ENCODE measurements at places on chromosomes 7 and 10.

GRCh38 chr10:75410132-75411005 is 8.8 kb upstream of the ZNF503 start:
- no peak for DNase-seq

DNA sequence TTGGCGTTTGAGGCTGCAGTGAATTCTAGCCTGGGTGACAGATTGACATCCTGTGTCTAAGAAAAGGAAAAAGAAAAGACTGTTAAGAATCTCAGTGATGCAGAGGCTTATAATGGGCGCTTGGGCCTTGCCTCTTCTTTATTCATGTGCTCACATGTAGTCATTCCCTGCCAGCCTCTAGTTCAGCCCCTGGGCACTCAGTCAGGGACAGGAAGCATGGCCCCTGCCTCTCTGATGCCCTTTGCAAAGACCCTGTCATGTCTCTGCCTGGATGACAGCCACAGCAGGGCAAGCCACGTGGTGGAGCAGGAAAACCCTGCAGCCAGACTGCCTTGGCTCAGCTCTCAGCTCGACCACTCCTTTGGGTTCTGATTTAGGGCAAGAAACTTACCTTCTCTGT is 368.9 kb downstream of the RPS24 start:
- DNase-seq, result no peak

- DNase-seq, result no peak
Observed at GRCh38 chr10:71218651-71219050, 6.3 kb downstream of the UNC5B start.

GRCh38 chr7:137747359-137748031 is 99.3 kb downstream of the DGKI start:
- DNase-seq, result no peak

- peak; percentile 33 for DNase-seq
Observed at GRCh38 chr10:119449760-119450461, 92.6 kb downstream of the RGS10 start.

DNA sequence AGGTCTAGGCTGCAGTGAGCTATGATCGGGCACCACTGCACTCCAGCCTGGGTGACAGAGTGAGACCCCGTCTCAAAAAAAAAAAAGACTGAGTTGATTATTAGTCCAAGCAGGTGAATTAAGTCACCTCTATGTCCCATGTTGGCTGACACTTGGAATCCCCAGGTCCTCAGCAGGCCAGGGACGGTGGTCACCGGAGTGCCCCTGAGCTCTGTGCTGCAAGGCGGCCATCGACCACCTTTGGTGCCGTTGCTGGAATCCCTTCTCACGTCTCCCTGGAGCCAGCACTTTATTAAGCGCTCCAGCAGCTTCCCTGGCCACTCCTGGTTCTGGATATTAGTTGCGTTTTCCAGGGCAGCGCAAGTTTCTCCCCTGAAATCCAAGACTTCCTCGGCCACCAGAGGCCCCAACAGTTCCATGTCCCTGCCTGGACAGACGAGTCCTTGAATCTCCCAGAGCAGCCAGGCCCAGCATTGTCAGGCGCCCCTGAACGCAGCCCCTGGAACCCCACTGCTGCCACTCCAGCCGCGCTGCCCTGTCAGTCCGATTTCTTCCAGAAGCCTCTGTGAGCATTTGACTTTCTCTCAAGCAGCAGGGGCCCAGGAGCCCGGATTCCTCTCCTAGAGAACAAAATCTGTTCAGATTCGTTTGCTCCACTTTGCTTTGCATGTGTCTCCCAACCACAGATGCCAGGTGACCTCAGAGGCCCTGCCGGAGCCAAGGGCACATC is 38.4 kb upstream of the FOXL3 start:
- DNase-seq, result no peak

DNA sequence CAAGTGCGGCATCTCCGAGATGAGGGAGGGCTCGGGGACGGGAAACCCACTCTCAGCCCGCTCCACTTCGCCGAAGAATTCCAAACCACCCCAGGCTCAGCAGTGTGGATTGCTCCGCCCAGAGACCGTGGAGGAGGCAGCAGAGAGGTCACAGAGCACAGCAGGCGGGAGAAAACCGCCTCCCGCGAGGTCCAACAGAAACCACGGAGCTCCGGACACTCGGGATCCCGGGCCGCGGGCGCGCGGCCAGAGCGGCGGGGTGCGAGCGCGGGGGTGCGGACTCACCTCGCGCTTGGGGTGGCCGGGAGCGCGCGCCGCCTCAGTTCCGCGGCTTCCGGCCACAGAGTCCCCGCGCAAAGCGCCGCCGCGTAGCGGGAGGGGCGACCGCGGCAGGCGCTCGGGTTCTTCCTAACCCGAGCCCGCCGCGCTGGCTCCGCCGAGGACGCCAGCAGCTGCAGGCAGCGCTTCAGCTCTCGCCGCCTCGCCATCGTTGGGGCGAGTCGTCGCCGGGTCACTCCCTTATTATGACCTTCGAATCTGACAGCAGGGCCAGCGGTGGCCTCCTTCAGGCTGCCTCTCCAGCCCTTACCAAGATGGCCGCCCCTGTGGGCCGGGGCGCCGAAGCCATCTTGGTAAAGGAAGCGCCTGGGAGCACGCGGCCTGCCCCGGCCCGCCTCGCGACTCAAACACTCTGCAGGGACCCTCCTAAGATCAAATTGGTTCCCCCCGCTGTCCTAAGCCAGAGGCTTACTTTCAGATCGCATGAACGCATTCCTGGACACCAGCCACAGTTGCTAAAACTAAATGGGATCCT is at the start of gene NAPEPLD:
Gene NAPEPLD (minus strand): TSS at position 106 of the 814 bp plus-strand sequence. CDS start 20,323 bp downstream, outside the sequence.
- peak; percentile 93 for DNase-seq

GRCh38 chr10:1270906-1271305 is 214.7 kb downstream of the WDR37 start:
- no peak for DNase-seq

GRCh38 chr10:132927824-132928223 is 14.5 kb downstream of the CFAP46 start:
- DNase-seq, result no peak

GRCh38 chr7:137025469-137026175 is 157.2 kb downstream of the CHRM2 start:
- DNase-seq, result no peak

DNA sequence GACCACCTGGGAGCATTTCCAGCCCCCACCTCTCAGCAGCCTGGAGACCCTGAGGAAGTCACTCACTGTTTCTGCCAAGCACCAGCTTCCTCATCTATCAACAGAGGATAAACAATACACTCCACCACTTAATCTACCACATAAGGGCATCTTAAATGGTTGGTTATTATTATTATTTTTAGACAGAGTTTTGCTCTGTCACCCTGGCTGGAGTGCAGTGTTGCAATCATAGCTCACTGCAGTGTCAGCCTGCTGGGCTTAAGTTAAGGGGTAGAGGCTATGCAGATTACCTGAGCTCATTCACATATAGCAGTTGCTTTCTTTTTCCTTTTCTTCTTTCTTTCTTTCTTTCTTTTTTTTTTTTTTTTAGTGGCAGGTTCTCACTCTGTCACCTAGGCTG is 59.5 kb upstream of the ELN start:
- no peak for DNase-seq

DNA sequence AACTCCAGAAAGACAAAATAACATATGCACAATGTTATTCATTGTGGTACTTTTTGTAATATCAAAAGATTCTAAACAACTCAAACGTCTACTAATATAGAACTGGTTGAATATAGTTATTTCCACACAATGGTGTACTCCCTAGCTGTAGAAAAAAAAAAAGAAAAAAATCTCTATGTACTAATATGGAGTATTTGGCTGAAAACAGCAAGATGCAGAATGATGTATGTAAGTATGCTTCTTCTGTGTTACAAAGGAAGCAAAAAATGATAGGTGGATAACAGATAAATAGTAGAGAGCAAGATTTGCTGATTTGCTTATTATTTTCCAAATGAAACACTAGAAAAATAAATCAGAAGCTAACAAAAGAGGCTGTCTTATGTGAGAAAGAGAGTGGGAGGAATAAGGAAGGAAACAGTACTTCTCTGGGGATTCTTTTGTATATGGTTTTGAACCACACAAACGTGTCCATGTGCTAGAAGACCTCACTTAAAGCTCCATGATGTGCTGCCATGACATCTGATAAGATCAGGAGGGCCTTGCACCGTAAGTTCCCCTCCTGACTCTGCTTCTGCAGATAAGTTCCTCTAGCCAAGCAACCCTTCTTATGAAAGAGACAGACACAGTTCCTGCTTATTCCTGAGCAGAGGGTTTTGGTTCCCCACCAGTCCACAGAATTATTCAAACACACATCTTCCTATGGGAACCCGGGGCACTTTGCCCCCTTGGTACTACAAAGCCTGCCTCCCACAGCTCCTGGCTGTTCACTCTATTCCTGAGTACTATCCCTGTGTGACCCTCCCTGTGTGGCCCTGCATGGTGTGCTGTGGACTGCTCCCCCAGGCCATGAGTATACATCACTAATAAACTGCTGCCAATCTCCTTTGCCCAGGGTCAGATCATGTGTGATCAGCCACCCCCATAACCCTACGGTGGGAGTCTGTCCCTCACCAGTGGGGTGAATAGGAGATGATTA is 159.1 kb downstream of the CCDC71L start:
- no peak for DNase-seq

DNA sequence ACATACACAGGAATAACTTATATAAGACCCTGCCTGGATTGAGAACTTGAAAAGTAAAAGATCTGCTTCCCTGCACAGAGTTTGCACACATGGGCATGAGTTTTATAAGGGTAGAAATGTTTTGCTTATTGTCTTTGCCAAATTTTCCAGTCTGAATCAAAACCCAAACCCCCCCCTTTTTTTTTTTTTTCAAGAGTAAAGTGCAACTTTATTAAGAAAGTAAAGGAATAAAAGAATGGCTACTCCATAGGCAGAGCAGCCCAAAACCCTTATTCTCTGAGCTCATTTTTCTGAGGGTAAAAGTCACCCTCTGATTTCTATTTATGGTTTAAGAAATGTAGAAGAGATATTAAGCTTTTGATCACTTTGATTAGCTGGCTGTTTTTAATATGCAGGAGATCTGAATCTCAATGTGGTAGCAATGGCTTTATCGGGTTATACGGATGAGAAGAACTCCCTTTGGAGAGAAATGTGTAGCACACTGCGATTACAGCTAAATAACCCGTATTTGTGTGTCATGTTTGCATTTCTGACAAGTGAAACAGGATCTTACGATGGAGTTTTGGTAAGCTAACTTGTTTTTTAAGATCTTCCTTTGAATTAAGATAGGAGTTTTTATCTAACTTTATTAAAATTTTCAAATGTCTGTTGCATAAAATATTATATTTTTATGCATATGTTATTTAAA is 18.7 kb downstream of the MIOS start:
- DNase-seq, result no peak

GRCh38 chr7:155644971-155645509 is 579 bp downstream of the RBM33 start:
- DNase-seq, result peak; percentile 18

DNA sequence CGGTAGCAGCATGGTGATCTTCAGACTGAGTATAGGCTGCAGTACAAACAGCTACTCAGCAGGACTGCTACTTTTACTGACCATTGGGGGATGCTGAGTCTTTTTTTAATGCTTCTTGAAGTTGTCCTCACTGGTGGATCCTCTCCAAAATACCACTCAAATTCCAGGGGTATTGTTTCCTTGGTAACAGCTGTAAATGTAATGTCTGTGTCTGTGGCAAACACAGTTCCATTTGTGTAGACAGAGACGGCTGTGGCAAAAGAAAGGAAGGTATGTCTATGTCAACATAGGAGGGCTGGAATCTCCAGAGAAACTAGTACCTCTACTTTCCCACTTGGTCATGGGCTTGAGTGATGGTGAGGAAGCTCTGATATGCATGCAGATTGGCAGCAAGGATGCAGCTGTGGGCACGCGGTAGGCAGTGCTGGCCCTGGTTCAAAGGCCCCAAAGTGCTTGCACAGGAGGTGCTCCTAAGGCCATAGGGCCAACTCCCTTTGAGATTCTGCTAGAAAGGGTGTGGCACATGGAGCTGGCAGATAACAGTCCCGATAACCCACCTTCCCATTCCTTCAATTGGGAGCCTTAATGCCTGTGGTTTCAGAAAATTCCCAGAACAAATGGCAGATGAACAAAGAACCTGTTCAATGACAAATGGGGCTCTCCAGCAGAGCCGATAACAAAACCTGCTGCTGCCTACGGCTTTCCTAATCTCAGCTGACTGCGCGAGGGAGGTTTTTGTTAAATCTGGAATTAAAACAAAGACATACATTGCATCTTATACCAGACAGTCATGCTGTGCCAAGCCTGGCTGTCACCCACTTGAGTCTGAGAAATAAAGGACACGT is 43.0 kb downstream of the PKD1L1 start:
- no peak for DNase-seq

DNA sequence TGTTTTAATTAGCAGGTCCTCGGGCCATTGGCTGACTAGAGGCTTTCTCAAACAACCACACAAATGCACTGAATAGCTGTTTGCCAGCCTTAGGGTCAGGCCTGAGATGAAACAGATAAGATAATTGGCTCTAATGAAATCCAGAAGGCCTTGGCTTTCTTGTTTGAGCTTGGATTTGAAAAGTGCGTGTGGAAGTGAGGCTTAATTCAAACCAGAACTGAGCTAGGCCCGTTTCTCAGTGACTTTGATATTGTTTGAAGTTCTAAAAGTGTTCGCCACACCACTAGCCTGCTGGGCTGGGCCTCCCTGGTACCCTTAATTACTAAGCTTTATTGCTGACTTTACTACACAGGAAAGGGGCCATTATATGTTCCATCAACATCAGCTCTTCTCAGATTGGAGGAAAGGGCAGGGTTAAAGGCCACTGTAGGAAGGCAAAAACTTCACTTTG is 270.6 kb downstream of the TWIST1 start:
- DNase-seq, result no peak

DNA sequence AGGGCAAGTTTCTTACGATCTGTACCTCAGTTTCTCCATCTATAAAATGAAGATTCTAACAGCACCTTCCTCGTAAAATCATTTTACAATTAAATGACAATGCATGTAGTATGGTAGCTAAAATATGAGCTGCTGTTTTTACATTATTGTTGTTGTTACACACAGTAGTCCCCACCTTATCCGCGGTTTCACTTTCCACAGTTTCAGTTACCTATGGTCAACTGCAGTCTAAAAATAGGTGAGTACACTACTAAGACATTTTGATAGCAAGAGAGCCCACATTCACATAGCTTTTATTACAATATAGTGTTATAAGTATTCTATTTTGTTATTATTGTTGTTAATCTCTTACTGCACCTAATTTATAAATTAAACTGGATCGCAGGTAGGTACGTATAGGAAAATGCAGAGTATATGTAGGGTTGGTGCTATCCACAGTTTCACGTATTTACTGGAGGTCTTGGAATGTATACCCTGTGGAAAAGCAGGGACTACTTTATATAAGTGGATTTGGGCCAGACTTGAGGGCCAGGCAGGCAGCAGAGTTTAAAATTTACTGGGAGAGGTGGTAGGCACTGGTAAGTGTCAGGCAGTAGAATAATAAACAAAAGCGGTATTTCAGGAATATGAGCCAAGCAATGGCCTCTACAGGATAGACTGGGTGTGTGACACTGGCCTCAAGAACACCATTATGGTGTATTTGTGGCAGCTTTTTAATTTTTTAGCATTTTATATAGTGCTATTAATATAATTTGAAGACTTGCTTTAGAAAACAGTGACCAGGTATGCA is 10.2 kb downstream of the DNMBP start:
- DNase-seq, result no peak
